ENCODE measurements at places on chromosomes 2 and 18.

DNA sequence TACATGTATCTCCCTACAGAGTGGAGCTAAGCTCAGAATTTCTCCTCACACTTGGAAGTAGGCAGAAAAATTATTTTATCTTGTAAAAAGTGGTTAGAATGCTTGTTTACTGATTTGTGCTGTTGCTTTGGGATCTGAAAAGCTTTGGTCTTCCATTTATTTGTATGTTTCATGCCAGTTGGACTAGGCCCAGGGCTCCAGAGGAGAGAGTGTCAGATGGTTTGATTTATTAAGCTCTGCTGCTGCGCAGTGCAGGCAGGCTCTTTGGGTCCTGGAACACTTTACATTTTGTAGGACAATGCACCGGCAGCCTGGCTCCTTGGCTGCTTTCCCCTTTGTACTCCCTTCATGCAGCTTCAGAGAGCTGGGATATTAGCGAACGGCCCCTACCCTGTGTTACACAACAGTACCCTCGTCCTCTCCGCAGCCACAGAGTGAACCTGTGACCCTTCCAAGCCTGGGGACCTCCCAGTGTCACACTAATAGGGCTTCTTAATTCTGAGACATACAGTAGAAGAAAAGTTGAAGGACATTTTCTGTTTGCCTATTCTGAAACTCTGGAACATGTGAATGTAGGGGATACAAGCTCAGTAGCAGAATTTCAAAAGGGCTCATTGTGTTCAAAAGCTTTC lies 56.7 kb upstream of the EML6 start:
- no peak for DNase-seq

GRCh38 chr2:43159797-43160196 lies 66.6 kb downstream of the ZFP36L2 start:
- no peak for DNase-seq

DNA sequence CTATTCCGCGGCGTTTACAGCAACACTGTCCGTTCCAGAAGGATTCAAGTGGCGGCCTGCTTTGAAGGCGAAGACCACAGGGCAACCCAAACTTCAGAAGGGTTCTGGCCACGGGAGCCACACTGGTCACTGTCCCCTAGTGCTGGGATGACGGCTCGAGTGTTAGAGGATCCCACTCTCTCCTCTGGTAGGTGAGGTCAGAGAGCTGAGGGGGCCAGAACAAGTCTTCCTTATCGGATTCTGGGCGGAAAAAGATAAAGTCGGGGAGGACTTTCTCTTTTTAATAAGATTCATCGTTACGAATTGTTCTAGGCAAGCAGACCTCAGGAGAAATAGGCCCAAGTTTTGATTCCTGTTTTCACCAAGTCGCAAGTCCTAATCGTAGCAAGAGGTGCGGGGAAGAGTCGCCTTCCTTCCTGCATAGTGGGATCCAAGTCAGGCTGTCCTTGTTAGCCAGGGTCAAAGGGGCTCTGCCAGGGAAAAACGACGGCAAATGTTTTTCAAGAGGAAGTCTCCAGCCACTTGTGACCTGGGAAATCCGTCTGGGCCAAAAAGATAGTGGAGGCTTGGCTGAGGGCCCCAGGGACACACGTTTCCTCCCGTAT lies 864 bp upstream of the MYL12A start:
- no peak for DNase-seq

- peak; percentile 59 for DNase-seq
Observed at GRCh38 chr2:239369631-239370161, 31.1 kb downstream of the HDAC4 start.

GRCh38 chr18:5894611-5895298 lies 567 bp downstream of the TMEM200C start:
- no peak for DNase-seq

GRCh38 chr2:239920693-239921365 lies 104.3 kb downstream of the NDUFA10 start:
- no peak for DNase-seq

DNA sequence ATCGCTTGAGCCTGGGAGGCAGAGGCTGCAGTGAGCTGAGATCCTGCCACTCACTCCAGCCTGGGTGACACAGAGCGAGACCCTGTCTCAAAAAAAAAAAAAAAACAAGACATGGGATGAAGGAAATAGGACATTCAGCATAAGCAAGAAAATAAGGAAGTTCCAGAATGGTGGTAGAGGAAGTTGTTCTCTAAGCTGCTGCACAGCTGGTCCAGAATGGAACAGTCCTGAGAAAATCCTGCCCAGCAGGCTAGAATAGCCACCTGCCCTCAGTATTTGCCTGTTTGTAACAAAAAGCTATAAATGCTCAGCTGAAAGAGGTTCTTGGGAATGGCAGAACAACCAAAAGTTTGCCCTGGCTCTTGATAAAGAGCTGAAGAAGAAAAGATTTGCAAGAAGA lies 11.1 kb upstream of the MAPRE3 start:
- no peak for DNase-seq

DNA sequence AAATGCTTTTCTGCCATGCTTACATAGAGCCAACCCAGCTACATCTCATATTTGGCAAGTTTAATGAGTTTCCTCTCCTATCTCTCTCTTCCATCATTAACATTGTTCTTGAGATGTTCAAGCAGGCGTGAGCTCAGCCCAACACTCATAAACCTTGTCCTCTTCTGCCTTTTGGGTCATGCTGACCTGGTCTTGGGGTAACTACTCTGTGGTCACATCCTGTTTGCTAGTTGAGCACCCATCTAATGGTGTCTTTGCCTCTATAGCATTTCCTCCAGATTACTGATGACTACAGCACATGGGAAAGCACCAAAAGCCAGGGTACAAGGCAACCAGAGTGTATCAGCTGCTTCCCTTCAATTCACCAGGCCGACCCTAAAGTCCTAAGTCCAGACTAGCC lies 366.9 kb upstream of the HNRNPA3 start:
- DNase-seq: no peak

Data from stimulated activated CD8-positive, alpha-beta memory T cell treated with anti-CD3 and anti-CD28 coated beads, Interleukin-2, amount 100 ng/mL, for 48 hours (primary cell).